ENCODE measurements at places on chromosomes 1 and 21.
A peak's percentile ranks its signal among the peaks of the same experiment; 100 is the strongest.

DNA sequence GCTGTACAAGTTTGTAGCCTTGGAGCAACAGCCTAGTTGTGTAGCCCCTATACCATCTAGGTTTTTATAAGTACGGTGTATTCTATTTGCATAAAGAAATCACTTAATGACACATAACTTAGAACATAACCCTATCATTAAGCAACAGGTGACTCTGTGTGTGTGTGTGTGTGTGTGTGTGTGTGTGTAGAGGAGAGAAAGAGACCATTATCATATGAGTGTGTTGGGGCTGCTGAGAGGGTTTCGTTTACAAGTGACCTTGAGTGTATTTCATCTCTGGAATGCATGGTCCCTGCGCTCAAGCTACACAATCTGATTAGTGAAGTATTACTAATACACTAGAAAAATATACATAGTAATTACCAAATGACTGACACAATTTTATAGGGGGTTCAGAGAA lies 115.1 kb downstream of the RABGAP1L start:
- no peak for DNase-seq

GRCh38 chr1:225368036-225368552 lies 59.7 kb downstream of the LBR start:
- DNase-seq = no peak

- DNase-seq = peak; percentile 21
Measured at GRCh38 chr21:43686811-43687565, 27.6 kb downstream of the RRP1B start.

GRCh38 chr21:40615505-40616376 lies 231.2 kb downstream of the DSCAM start:
- no peak for DNase-seq

- DNase-seq = no peak
Measured at GRCh38 chr21:14883351-14883750, 181.4 kb downstream of the NRIP1 start.

DNA sequence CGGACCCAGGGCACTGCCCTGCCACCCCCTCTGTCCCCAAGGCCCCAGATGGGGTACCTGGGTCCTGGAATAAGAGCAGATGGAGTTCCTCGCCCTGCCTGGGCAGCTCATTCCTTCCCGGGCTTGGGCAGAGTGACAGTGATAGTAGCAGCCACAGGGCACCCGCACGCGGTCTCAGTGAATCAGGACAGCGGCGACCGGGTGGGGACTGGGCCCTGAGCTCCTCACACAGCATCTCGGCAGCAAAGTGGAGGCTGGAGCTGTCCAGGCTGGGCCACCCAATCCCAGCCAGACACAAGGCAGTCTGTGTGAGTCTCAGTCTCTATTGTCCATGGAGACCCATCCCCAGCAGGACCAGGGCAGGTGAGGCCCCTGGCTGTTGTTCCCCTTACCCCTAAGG lies 37.4 kb upstream of the CCDC27 start:
- no peak for DNase-seq

DNA sequence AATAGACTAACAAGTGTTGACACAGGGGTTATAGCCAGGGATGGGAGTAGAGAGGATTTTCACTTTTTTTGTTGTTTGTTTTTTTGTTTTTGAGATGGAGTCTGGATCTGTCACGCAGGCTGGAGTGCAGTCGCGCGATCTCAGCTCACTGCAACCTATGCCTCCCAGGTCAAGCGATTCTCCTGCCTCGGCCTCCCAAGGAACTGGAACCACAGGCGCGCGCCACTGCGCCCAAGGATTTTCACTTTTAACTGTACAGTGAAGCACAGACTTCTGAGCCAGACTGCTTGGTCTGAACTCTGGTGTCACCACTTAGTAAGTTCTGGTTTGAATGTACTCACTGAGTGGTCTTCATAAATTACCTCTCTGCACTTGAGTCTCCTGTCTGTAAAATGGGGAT lies 40.2 kb upstream of the WASF2 start:
- DNase-seq = no peak

DNA sequence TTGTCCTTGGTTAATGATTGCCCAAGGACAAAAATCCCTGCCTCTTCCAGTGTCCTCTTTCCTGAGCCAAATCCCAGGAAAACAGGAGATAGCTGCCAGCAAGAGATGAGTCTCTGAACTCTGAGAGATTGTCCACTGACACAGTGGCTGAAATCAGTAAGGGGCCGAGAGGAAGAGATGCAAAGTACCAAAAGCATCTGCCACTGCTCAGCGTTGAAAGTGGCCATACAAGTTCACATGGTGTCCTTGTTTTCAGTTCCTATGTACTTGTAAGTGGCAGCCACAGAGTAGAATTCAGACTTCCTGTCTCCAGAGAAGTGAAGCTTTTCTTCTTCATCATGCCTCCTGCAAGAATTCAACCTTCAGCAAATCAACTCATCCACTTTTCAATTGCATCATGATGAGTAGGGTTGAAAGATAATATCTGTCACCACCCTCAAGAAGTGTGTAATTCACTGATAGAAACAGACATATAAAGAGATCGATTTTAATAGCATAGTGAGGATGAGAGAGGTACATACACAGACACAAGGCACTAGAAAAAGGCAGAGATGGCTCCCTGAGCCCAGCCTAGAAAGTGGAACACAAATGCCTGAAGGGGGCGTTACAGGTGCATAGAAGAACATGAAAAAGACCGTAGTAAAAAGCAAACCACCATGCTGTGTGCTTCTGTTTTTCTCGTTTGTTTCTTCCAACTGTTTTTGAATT lies 185.8 kb downstream of the MRPL39 start:
- peak; percentile 80 for DNase-seq

DNA sequence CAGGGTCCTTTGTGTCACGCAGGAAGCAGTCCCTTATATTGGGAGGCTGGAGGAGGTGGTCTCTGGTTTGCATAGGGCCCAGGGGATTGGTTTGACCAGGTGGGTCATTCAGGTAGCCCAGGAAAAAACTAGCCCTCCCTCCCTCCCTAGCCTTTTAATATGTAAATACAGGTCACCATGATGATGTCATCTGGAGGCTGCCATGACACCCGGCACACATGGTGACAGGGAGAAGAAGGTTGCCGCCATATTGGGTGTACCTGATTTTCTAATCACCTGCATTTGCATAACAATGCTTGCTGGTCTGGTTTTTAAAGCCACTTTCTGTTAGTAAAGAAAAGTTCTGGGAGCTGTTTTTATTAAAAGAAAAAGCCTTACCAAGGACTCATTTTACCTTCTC lies 791.0 kb upstream of the ADGRL4 start:
- no peak for DNase-seq

DNA sequence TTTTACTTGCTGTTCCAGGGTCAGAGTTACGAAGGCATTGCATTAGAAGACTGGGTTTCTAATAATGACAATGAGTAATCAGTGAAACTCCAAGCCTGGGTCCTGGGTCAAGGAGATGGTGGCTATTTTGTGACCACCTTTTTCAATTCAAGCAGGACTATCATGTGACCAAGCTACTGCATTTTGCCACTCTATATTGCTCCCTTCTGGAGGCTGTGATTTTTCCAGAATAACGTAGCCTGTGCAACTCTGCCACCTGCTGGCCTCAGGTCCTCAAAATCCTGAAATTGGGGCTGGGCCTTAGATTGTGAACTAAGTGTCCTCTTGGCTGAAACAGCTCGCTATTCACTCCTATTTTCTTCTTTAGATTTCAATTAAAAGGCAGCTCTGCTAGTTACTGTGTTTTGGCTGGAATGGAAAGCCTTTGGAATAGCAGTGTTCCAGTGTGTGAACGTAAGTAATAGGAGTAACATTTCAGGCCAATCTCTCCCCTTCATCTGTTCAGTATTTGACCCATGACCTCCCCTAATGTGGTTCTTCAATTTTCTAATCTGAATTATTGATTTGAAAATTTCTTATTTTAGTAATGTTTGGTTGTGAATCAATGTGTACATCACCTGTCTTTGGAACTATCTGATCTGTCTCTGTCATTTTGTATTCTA lies 52.9 kb upstream of the CD46 start:
- DNase-seq = peak; percentile 32
